ENCODE measurements at places on chromosomes 13 and 19. TPM values are rescaled to one million over a fixed set of nuclear protein-coding genes. Genes with fewer than 3 reads are reported as not detected.

- no peak for DNase-seq
Measured at GRCh38 chr13:21427741-21428140, 31.4 kb downstream of the ZDHHC20 start.

GRCh38 chr13:95896301-95896700 is 156.9 kb downstream of the UGGT2 start:
- no peak for DNase-seq

GRCh38 chr13:77386046-77386445 is 59.2 kb upstream of the MYCBP2 start:
- no peak for DNase-seq

- no peak for DNase-seq
Measured at GRCh38 chr19:13788991-13789390, 6.3 kb upstream of the ZSWIM4 start.

DNA sequence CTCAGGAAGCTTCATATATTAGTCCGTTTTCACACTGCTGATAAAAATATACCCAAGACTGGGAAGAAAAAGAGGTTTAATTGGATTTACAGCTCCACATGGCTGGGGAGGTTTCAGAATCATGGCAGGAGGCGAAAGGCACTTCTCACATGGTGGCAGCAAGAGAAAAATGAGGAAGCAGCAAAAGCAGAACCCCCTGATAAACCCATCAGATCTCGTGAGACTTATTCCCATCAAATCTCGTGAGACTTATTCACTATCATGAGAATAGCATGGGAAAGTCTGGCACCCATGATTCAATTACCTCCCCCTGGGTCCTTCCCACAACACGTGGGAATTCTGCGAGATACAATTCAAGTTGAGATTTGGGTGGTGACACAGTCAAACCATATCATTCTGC is 23.1 kb downstream of the FLT3 start:
- no peak for DNase-seq

ZNF284 gene
- 1.2 TPM for total RNA-seq

Data from colonic mucosa (tissue), 4 donors.